ENCODE measurements at places on chromosomes 1 and 21. TPM values are rescaled to one million over a fixed set of nuclear protein-coding genes. Genes with fewer than 3 reads are reported as not detected.

DNA sequence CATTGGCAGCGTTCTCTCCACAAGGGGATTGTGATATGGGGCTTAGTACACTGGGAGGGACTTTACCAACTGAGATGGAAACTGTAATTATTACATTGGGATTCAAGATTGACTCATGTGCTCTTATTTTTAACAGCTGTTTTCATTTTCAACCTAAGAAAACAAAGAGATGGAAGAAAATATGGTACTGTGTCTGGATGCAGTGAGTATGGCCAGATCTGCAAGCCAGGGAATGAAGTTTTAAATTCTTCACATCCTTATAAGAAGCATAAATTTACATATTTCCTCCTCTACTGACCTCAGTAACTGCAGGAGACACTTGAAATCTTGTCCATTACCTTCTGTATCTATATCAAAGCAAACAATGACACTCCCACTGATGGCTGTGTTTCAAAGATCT lies 81.5 kb upstream of the EDEM3 start:
- DNase-seq: no peak

The ANKRD65 gene
- 0.30 TPM for polyA plus RNA-seq

DNA sequence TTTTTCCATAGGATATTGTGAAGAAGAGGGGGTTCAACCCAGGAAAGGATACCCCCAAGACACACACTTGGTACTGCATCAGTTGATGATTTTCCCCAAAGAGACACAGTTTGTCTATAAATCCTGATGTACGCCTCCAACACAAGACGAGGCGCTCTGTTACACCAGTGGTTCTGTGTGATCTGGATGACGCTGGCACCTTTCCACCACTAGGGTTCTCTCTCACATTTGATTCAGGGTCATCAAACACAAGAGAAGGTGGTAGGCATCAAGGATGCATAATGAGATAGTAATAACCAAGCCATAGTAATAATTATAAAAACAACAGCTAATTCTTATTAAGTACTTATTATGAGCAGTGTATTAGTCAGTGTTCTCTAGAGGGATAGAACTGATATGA lies 508.8 kb upstream of the ZP4 start:
- no peak for DNase-seq

GRCh38 chr1:241834733-241835377 lies 13.1 kb upstream of the EXO1 start:
- no peak for DNase-seq

- DNase-seq: no peak
Observed at GRCh38 chr1:145784409-145784808, 39.5 kb downstream of the RNF115 start.

The GCSAML gene
- polyA plus RNA-seq: 0.03 TPM

The THEM5 gene
- not detected for polyA plus RNA-seq

GRCh38 chr1:190154744-190155143 lies 322.9 kb downstream of the BRINP3 start:
- DNase-seq: no peak

- no peak for DNase-seq
Observed at GRCh38 chr1:75519651-75520427, 91.1 kb downstream of the SLC44A5 start.

The IFI44 gene
- polyA plus RNA-seq: 17.9 TPM

GRCh38 chr1:38997901-38998190 lies 6.8 kb downstream of the AKIRIN1 start:
- no peak for DNase-seq

Measured in liver (tissue), 10 donors.